ENCODE measurements at places on chromosomes 3 and 15. TPM values are rescaled to one million over a fixed set of nuclear protein-coding genes. Genes with fewer than 3 reads are reported as not detected.

DNA sequence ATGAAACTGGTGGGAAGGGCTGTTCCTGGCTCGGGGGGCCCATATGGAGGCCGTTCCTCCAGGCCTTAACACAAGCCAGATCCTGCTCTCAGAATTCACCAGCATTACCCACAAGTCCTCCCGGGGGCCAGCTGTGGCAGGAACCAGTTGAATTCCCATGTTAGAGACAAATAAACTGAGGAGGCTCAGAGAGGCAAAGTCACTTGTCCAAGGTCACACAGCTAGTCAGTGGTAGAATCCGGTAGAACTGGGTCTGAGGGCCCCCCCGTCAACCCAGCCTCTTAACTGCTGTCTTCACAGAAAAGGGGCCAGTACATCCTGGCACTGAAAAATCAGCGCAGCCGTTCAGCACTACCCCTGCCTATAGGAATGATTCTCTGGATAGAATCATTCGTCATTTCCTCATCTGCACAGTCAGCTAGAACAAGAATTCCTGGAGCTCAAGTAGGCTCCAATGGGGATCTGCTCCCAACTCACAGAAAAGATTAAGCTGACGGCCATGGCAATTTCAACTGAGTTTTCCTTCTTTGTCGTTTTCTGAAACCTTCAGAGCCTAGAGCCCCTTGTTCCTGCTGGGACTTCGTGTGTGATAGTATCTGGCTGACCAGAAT is 12.2 kb upstream of the TSEN2 start:
- DNase-seq: no peak

The ECE2 gene
- total RNA-seq: not detected

DNA sequence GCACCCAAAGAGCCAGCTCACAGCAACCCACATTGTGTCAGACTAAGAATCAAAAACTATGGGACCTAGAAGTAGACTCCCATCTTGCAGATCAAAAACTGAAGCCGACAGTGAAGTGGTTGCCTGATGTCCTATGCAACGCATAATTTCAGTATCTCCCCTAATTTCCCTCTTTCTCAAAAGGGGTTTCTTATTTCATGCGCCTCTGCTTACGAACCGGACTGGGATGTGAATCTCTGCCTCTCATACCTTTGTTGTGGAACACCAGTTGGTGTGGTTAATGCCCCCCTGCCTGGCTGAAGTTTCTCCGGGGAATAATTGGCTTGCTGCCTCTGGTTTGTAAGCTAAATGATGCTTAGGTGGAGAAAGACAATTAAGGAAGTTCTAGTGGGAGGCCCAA is 514 bp upstream of the FAM174B start:
- DNase-seq: no peak

- DNase-seq: no peak
These were observed 1.0 kb downstream of the IGSF11 start for GRCh38 chr3:119033393-119034255.

- DNase-seq: no peak
These were observed 175.8 kb upstream of the STT3B start for GRCh38 chr3:31356941-31357340.

The LRRIQ4 gene
- 0.22 TPM for total RNA-seq

DNA sequence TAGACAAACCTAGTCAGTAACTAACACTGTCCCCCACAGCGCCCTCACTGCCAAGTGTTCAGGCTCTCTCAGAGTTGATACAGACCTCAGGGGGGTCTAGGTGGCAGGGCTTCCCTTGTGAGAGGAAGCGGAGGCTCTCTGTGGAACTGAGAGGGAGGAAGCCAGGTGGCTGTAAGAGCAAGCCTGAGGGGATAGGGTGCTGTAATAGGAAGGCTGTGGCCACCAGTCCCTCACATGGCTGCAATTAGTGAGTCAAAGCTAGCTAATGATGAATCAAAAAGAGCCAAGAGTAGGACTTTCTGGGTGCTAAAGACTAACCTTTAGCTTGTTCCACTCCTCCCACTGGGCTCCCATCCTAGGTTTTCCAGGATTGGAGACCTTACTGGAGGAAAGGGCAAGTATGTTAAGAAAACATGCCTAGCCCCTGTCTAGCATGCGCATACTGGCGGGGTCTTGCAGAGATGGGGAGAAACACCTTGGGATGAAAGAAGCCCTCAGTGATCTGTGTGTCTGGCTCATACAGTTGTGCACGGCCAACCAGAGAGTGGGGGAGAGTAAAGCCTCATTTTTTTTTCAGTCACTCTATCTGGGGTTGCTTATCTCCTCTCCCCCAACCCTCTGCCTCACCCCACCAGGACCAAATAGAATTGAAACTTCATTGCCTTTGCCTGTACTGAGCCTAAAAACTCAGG is 13.3 kb upstream of the SOX2 start:
- DNase-seq: no peak

DNA sequence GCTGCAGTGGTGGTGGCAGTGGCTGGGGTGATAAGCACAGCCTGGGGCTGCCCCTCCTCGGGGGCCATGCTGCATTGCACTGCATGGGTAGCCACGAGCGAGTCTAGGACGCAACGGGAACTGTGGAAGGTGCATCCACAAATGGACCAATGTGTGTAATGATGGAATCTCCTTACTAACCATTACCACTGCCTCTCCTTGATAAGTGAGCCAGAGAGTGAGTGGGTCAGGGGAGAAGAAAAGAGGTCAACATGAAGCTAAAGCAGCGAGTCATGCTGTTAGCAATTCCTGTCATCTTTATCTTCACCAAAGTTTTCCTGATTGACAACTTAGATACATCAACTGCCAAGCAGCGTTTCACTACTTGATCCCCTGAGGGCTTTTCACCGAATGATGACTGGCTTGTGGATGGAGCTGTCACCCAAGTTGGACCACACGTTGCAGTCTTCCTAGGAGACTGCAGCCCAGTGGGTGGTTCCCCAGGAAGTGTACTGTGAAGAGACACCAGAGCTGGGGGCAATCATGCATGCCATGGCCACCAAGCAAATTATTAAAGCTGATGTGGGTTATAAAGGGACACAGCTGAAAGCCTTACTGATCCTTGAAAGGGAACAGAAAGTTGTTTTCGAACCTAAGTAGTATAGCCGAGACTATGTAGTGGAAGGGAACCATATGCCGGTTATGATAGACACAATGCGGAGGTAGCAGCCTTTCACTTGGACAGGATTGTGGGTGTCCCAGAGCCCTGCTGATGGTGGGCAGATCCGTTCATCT is 20.6 kb downstream of the SAMD7 start:
- DNase-seq: no peak

GRCh38 chr3:188720215-188720614 is 451.6 kb upstream of the TPRG1 start:
- DNase-seq: no peak

- no peak for DNase-seq
These were observed 13.6 kb upstream of the GP9 start for GRCh38 chr3:129046732-129047552.
